EH (cell line): ENCODE measurements at places on chromosomes 11 and 22.

GRCh38 chr11:7672276-7672959 is 882 bp downstream of the CYB5R2 start:
- no peak for DNase-seq

GRCh38 chr22:39664485-39665200 is 94.1 kb downstream of the CACNA1I start:
- DNase-seq: no peak

DNA sequence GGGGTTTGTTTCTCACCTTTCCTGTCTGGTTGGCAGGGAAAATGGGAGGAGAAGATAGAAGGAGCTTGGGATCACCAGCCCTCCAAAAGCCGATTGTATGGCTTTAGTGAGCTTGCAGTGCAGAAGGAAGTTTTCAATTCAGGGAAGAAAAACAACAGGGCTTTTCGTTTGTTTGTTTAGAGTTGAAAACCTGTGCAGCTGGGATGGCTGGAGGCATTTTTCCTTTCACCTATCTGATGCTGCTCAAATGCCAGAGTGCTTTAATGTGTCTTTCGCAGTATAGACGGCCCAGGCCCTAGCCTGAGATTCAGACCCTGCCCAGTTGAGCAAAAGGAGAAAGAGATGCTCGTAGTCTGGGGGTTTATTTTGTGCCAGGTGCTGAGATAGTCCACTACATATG is 87.9 kb downstream of the INSC start:
- DNase-seq: no peak

- DNase-seq: peak; percentile 94
Measured at GRCh38 chr11:34075178-34075820, 23.8 kb downstream of the CAPRIN1 start.

DNA sequence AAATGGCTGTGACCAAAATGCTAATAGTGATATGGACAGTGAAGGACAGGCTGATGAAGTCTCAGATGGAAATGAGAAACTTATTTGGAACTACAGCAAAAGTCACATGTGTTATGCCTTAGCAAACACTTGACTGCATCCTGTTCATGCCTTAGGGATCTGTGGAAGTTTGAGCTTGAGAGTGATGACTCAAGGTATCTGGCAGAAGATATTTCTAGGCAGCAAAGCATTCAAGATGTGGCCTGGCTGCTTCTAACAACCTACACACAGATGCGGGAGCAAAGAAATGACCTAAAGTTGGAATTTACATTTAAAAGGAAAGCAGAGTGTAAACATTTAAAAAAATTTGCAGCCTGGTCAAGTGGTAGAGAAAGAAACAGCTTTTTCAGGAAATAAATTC is 28.1 kb upstream of the CD81 start:
- DNase-seq: peak; percentile 42

- no peak for DNase-seq
Measured at GRCh38 chr11:2793701-2794045, 91.9 kb downstream of the CDKN1C start.

- no peak for DNase-seq
Measured at GRCh38 chr22:42275176-42275575, 4.7 kb upstream of the TCF20 start.

- no peak for DNase-seq
Measured at GRCh38 chr22:23523713-23524112, 56.4 kb downstream of the IGLL1 start.

DNA sequence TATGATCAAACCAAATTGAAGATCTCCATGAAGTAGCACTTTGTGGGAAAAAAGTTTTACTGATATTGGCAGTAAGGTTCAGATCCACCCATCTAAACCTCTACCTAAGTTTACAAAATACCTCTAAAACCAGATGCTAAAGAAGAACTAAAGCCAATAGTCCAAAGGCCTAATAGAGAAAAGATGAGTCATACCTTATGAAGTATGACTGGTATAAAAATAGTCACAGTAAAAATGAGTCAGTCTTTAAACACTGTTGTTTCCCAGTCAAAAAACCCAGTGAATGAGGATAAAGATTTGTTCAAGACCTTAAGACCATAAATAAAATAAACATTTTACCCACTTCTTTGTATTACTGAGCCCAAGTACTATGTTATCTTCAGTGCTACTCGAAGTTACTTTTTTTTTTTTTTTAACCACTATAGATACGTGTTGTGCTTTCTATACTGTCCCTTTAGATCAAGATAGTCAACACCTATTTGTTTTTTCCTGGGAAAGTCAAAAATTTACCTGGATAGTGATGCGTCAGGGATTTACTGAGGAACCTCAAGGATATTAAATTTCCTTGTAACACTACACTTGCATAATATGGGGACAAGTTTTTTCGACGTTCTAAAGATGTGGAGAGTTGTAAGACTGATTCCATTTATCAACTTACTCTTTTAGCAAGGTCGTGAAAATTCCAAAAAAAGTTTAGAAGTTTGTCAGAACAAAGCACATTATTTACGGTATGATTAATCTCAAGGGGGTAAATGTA is 87.3 kb downstream of the CCDC73 start:
- peak; percentile 88 for DNase-seq

- DNase-seq: peak; percentile 73
Measured at GRCh38 chr11:18368221-18368620, 26.1 kb upstream of the LDHA start.

DNA sequence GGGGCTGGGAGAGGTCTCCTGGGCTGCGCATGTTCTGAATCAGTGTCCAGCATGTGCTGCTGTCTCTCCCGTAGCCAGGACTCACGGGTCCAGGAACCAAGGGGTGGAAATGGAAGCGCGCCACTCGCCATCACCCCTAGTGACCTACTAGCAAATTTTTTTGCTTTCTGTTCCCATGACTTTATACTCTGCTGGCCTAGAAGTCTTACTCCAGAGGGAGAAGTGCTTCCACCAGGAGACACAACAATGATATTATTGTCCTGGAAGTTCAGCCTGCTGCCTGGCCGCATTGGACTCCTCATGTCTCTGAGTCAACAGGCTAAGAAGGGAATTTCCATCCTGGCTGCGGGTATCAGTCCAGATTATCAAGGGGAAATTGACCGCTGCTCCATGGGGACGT is 729.7 kb downstream of the BRD1 start:
- no peak for DNase-seq

DNA sequence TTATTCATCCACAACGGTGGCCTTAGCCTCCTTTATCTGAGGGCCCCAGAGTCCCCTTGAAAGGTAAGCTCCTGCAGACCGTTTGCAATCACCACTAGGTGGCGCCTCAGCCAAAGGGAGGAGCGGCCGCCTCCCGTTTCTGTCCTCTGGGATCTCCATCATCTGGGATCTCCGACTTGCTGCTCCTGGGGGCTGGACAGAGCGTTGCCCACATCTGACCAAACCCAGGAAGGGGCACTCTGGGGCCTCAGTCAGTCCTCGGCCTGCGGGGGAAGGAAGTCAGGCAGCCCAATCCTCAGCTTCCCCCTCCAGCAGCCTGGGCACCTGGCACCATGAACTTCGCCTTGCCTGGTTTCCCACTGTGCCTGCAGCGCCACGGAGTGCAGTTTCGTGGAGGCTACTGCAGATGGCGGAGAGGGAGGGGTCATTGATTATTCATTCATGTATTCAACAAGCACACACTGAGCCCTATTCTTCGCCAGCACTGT is 23.5 kb downstream of the TP53I11 start:
- DNase-seq: peak; percentile 69

- DNase-seq: no peak
Measured at GRCh38 chr11:130192845-130193267, 33.3 kb downstream of the ST14 start.

GRCh38 chr11:57637626-57638004 is 12.1 kb downstream of the YPEL4 start:
- peak; percentile 75 for DNase-seq

- peak; percentile 9 for DNase-seq
Measured at GRCh38 chr22:30040499-30041260, 39.6 kb upstream of the HORMAD2 start.

DNA sequence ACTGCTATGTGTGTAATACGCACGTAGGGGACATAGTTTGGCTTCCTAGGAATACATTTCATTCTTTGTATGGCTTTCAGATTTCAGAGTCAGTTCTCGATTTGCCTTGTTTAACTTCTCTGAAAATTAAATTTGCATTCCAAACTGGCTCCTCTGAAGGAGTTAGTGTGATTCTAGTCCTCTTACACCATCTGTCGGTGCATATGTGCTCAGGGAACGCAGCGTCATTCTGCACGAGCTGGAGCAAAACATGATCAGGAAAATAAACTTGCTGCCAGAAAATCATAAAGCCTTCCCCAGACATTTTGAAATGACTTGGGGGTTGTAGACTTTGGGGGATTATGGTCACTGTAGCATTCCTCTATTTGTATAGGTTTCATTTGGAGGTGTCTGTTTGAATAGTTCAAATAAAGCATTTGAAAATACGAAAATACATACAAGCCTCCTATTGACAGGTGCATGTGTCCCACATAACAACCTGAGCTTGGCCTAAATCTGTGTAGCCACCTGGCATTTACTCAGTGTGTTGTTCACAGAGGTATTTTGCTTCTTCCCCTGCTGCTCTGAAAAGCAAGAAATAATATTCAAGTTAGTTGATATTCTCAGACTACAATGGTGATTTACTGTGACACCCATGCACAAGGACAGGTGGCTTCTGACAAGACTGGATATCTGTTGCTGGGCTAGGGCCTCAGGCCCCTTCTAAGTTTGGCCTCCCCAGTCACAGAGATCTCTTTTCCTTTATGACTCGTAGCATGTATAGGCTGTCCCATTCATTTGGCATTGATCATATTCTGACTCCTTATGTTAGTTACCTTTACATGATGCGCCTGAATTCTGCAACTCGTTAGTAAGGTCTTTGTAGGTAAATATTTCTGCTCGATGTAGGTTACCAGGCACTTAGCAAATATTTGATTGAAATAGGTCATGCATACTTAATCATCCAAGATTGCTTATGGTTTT is 81.6 kb upstream of the SORL1-AS1 start:
- peak; percentile 50 for DNase-seq

GRCh38 chr11:128810784-128811514 is 56.1 kb downstream of the KCNJ1 start:
- no peak for DNase-seq

GRCh38 chr11:38461751-38462150 is 1863.7 kb upstream of the RAG2 start:
- no peak for DNase-seq

GRCh38 chr11:11958403-11959231 is 49.8 kb downstream of the DKK3 start:
- DNase-seq: no peak

- DNase-seq: no peak
Measured at GRCh38 chr11:32080361-32080980, 10.4 kb upstream of the RCN1 start.

DNA sequence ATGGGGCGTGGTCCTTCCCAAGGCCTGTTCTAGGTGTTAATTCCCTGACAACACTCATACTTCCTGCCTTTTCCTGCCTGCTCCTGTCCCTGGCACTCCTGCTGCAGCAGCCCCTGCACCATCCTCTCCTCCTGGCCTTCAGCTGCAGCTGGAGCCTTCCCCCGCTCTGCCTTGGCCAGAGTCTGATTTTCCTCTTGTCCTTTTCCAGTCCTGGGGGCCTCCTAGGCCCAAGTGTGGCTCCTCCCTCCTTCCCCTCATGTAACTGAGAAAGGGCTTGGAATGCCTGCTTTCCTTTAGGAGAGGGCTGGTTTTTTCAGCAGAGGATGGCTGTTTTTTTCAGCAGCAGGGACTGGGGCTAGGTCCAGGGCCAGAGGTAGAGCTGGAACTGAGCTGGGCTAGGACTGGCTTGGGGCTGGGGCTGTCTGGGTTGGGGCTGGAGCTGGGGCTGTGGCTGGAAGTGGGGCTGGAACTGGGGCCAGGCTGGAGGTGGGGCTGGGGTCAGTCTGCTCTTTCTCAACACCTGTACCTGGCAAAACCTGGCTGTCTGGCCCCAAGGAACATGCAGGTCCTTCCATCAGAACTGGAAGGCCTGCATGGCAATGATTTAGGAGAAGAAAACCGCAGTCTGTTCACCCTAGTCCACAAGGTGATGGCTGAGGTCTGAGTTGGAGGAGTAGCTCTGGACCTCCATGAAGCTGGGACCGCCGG is 23.6 kb downstream of the ZC3H7B start:
- no peak for DNase-seq

- no peak for DNase-seq
Measured at GRCh38 chr11:20604295-20604803, 4.9 kb downstream of the SLC6A5 start.

- DNase-seq: peak; percentile 70
Measured at GRCh38 chr22:41021613-41022454, 70.6 kb upstream of the EP300 start.

GRCh38 chr22:22884010-22884887 is 3.4 kb upstream of the IGLL5 start:
- peak; percentile 62 for DNase-seq

GRCh38 chr22:39091126-39092081 is 5.6 kb upstream of the APOBEC3H start:
- no peak for DNase-seq

- no peak for DNase-seq
Measured at GRCh38 chr11:394858-395655, 1.0 kb downstream of the PKP3 start.

DNA sequence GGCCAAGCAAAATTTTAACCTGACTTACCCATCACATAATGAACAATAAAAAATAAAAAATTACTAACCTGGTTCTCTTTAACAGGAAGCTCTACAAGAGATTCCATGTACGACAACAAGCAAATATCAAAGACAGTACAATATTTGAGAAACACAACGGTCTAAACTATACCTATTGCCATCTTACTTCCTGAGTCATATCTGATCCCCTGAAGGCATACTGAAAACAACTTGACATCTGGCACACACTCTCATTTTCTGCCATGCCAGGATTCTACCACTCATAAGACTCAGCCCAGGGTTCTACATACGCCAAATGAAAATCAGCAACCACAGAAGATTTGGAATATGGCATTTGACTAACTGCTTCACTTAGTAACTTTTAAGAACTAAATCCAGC is 13.8 kb downstream of the DENND5A start:
- no peak for DNase-seq

DNA sequence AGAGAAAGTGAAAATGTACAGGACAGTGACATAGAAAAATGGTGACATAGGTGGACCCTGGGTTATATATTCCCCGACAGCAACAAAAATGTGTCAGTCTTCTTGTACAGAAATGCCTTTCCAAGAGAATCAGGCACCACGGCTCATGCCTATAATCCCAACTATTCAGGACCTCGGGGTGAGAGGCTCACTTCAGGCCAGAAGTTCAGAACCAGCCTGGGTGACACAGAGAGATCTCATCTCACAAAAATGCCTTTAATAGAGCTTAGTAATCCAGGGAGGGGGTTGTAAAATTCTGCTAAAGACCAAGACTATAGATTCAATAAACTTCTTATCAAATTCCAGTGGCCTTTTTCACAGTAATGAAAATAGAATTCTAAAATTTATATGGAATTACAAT is 10.7 kb downstream of the ZNF195 start:
- DNase-seq: peak; percentile 9

GRCh38 chr22:41352058-41352457 is 29.7 kb upstream of the TEF start:
- DNase-seq: peak; percentile 78

GRCh38 chr22:44088976-44089570 is 65.0 kb downstream of the PARVB start:
- peak; percentile 83 for DNase-seq
